ENCODE measurements at places on chromosomes 13 and 19.

DNA sequence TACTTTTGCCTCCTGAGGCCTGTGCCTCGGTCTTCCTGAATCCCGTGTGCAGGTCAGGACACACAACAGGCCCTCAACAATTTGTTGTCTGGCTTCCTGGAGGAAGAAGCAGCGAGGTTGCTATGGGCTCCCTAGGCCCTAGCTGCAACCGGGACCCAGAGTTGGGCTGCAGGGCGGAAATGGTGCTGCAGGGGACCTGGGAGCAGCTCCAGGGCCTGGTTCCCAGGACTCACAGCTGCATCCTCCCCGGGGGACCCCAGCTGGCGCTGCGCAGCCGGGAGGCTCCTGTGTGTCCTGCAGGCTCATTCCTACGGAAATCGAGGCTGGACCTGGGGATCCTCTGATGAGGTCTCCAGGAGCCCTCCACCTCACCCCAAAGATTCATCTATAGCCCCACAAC, 999 bp upstream of the TNFAIP8L1 start:
- no peak for DNase-seq

DNA sequence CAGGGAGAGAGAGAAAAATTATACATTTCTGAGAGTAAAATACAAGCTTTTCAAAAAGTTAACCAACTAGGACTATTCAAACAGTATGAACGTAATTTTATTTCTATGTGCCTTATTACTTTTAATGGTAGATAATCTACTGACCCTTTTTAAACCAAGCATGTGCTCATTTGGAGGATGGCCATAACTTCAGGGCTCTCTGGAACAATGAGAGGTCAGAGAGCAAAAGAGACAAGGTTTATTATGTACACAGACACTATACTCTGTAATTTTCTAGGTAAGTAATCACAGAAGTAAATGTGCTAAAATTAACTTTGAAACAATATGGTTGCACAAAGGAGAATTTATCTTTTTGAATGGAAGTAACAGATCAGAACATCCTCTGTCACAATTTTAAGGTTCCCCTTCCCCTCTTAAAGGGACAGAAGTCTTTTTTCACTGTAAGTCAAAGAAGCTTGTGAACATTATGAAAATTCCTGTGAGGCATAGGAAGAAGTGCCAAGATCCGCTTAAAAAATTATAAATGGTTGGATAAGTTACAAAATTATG, 1.0 kb downstream of the POSTN start:
- DNase-seq = peak; percentile 5

- no peak for DNase-seq
Observed at GRCh38 chr13:50805805-50806204, 37.7 kb downstream of the DLEU7 start.

DNA sequence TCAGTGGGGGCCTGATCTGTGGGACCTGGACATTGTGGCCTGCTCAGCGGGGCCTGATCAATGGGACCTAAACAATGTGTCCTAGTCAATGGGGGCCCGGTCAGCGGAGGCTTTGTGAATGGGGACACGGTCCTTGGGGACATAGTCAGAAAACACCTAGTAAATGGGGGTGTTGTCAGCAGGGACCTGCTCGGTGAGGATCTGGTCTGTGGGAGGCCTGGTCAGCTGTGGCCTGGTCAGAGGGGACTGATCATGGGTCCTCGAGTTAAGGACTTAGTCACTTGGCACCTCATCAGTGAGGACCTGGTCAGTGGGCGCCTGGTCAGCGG, 44.5 kb upstream of the TPM4 start:
- DNase-seq = no peak

GRCh38 chr19:46221981-46222610, 7.4 kb upstream of the IGFL1 start:
- peak; percentile 91 for DNase-seq

- DNase-seq = no peak
Observed at GRCh38 chr19:3919793-3920192, 13.1 kb upstream of the NMRK2 start.

DNA sequence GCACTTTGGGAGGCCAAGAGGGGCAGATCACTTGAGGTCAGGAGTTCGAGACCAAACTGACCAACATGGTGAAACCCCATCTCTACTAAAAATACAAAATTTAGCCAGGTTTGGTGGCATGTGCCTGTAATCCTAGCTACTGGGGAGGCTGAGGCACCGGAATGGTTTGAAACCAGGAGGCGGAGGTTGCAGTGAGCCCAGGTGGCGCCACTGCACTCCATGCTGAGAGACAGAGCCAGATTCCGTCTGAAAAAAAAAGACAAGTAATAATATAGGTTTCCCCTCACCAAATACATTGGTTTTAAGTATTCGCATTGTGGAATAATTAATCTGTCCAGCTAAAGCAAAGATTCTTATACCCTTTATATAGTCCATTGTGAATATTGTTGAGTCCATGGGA, 1544.6 kb downstream of the OLFM4 start:
- no peak for DNase-seq

GRCh38 chr19:1407528-1408299, at the start of gene DAZAP1:
TSS of gene DAZAP1 (plus strand) at chr19:1407586. CDS start at chr19:1407774, 188 bp downstream.
- peak; percentile 80 for DNase-seq

DNA sequence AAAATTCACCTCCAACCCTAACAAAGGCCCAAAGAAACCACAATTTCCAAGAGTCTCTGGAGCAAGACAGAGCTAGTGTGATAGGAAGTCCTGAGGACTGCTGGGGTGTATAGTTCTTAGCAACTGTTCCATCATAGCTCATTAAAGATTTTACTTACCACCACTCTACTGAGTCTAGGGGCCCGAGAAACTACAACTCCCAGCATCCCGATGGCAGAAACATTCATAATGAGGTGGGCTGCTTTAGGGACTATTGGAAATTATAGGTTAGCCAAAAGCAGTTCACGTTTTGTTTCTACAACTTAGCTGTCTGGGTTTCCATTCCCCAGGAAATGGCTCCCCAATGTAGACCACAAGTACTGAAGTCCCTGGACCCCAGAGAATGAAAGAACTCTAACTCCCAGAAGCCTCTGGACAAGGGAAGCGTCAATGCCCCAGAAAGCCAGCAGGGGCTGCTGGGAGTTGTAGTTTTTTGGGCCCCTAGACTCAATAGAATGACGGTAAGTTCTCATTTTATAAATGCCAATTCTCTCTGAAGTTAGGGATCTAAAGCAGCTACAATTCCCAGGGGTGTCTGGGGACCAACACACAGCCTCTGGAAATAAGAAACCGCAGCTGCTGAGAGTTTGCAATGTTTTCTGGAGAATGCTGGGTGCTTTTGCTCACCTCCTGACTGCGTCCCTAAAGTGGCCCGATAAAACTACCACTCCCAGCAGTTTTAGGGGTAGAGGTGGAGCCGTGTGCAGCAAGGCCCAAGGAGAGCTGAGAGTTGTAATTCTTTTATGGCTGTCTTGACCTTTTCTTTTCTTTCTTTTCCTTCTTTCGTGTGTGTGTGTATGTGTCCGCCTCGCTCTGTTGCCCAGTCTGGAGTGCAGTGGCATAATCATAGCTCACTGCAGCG, 11.1 kb downstream of the FTL start:
- DNase-seq = no peak

GRCh38 chr13:78655906-78656305, 3.0 kb downstream of the OBI1 start:
- no peak for DNase-seq

DNA sequence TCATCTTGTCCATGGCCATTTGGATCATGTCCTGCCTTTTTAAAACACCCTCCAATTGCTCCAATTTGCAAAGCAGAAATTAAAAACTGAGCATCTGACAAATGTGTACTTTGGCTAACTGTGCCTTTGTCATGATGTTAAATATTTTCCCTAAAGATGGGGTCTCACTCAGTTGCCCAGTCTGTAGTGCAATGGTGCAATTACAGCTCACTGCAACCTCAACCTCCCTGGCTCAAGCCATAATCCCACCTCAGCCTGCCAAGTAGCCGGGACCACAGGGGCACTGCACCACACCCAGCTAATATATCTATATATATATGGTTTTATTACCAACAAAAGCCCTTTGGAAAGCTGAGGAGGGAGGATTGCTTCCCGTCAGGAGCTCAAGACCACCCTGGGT, 782.7 kb downstream of the UQCRFS1 start:
- DNase-seq = no peak

DNA sequence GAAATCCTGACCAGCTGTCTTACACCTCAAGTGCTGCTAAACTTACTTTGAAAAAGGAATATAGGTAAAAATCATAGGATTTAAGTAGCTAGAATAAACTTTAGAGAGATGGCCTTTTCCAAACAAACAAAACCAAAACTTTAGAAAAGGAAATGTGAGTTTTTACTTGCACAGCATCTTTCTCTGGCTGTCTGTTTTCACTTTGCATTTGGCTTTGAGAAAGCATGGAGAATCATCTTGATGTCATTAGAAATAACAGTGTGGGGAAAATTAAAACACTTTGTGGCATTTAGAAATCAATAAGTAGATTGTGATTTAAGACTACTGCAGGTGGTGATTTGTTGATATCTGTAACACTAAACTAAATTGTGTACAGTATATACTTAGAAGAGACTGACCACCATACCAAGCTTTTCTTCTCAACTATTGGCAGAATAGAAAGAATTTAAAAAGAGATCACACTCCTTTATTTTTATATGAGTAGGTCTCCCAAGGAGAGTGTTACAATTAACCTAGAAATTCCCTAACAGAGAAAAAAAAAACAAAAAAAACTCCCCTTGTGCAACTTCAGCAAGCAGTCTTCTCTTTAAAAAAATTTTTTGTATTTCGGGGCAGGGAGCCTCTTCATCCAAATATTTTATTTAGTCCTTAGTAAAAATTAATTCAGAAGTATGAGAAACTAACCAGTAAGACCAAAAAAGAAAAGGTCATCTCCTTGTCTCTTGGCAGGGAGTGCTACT, 6.1 kb downstream of the WDFY2 start:
- no peak for DNase-seq

GRCh38 chr13:75455962-75456361, 26.0 kb downstream of the TBC1D4 start:
- DNase-seq = no peak

DNA sequence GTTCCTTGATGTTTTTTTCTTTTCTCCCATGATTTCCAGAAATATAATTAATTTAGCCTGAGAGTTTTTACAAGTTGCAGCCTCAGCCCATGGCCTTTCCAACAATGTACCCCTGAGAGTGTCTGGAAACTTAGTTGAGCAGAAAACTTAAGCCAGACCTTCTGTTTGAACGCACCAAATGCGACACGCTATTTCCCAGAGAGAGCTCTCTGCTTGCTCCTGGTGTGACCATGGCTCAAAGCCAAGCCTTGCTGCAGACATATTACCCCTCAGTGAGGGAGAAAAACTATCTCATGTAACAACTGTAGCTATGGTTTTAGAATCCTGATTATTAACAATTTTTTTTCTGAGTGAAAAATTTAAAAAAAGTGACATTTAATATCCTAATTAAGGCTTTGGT, 1204.5 kb upstream of the SLC10A2 start:
- DNase-seq = no peak

DNA sequence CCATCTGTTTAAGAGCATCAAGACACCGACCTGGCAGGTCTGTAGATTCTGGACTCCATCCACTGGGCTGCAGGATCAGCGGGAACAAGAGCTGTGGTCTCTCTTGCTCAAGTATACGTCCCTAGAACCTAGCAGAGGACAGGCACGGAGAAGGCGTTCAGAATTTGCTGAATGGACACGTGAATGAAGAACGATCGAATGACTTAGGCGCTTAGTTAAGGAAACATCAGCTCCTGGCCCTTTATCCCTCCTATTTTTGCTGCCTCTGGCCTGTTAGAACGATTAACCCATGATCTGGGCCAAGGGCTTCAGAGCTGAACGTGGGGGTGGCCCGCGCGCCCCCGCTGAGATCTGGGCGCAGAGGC, 953 bp downstream of the DZIP1 start:
- DNase-seq = no peak

GRCh38 chr19:46626446-46626845, 1.6 kb upstream of the PTGIR start:
- no peak for DNase-seq

- no peak for DNase-seq
Observed at GRCh38 chr13:45787346-45787745, 64.2 kb downstream of the SIAH3 start.

DNA sequence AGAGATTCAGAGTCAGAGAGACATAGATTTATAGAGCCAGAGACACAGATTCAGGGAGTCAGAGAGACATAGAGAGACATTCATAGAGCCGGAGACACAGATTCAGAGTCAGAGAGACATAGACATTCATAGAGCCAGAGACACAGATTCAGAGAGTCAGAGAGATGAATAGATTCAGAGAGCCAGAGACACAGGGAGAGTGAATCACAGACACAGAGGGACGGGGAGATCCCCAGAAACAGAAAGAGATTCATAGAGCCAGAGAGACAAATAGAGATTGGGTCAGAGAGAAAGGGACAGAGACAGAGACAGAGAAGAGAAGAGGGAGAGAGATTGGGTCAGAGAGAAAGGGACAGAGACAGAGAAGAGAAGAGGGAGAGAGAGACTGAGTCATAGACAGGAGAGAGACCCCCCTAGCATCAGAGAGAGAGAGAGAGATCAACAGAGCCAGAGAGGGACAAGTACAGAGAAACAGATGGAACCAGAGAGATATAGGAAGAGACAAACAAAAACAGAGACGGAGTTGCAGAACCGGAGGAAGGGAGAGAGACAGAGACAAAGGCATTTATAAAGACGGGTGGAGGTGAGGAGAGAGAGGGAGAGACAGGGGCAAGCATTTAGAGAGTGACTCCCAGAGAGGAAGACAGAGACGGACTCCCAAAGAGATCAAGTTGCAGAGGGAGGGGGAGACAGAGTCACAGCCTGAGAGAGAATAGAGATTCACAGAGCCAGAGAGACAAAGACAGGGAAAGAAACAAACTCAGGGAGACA, 1.1 kb upstream of the PRKCG start:
- no peak for DNase-seq

GRCh38 chr13:50451609-50452008, 391.9 kb downstream of the DLEU7 start:
- no peak for DNase-seq

GRCh38 chr13:43766725-43767124, 20.0 kb downstream of the ENOX1 start:
- no peak for DNase-seq

DNA sequence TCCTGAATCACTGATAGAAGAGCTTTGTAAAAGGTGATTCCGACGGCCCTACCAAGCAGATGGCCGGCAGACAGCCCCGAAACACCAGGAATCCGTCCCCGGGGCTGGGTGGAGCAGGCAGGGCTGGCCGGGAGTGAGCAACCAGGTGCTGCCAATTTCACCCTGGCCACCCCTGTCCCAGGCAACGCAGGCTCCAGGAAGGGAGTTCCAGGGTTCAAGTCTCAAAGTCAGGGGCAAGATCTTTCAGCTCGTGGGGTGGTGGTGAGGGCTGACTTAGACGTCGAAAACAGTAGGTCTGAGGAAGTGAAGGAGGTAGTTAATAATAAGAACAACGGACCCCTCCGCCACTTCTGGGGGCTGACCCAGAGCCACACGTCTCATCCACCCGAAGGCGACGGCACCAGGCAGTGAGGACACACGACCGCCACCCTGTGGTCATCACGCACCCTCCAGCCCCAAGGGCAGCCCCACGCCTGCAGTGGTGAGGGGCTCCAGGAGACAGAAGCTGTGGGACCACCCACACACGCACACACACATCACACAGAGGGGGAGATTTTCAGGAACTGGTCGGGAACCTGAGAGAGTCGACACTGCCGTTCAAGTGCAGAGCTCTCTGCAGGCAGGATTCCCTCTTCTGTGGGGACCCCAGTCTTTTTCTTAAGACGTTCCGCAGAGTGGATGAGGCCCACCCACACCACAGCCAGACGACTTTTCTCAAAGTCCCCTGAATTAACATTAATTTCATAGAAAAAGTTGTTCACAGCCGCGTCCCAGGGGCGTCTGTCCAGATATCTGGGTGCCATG, 67.2 kb downstream of the SPACA7 start:
- peak; percentile 57 for DNase-seq
